ENCODE measurements at places on chromosomes 1 and 21. TPM values are rescaled to one million over a fixed set of nuclear protein-coding genes. Genes with fewer than 3 reads are reported as not detected.

EDN2 gene
- not detected for total RNA-seq

SPATA1 gene
- total RNA-seq: 2.8 TPM

FCMR gene
- total RNA-seq: 0.65 TPM

C1orf56 gene
- total RNA-seq: 3.0 TPM

GBP3 gene
- 48.4 TPM for total RNA-seq

SLC44A5 gene
- total RNA-seq: 0.43 TPM

GNPAT gene
- 57.4 TPM for total RNA-seq

GJA4 gene
- total RNA-seq: 0.11 TPM

LCK gene
- not detected for total RNA-seq

NEGR1 gene
- total RNA-seq: 83.2 TPM

ZFYVE9 gene
- total RNA-seq: 48.6 TPM

TNFRSF4 gene
- total RNA-seq: 0.13 TPM

SLC5A9 gene
- total RNA-seq: not detected

ANGPTL1 gene
- 10.1 TPM for total RNA-seq

GPN2 gene
- total RNA-seq: 9.9 TPM

GFI1 gene
- total RNA-seq: under 0.01 TPM

FAM167B gene
- total RNA-seq: 3.0 TPM

HES3 gene
- not detected for total RNA-seq

FMO5 gene
- 5.2 TPM for total RNA-seq

ARHGAP29 gene
- total RNA-seq: 92.8 TPM

VANGL2 gene
- total RNA-seq: not detected

RPTN gene
- total RNA-seq: 0.13 TPM

KCNJ15 gene
- total RNA-seq: 5.2 TPM

S100A7 gene
- not detected for total RNA-seq

ATP1A4 gene
- not detected for total RNA-seq

HOOK1 gene
- total RNA-seq: under 0.01 TPM

SPRR4 gene
- total RNA-seq: not detected

WDR4 gene
- 8.8 TPM for total RNA-seq

IGSF21 gene
- not detected for total RNA-seq

FAM229A gene
- total RNA-seq: 1.1 TPM

AQP10 gene
- total RNA-seq: 0.13 TPM

KCNA2 gene
- total RNA-seq: under 0.01 TPM

TPTE gene
- not detected for total RNA-seq

RCSD1 gene
- total RNA-seq: 0.26 TPM

LRRC38 gene
- not detected for total RNA-seq

OPRD1 gene
- total RNA-seq: under 0.01 TPM

RGS1 gene
- 0.43 TPM for total RNA-seq

ITLN2 gene
- not detected for total RNA-seq

ALX3 gene
- not detected for total RNA-seq

TNN gene
- not detected for total RNA-seq

RSBN1 gene
- total RNA-seq: 16.3 TPM

IGFN1 gene
- not detected for total RNA-seq

MEF2D gene
- total RNA-seq: 14.7 TPM

KRTAP10-7 gene
- not detected for total RNA-seq

ICOSLG gene
- under 0.01 TPM for total RNA-seq

Measured in articular chondrocyte of knee joint (primary cell).